Mesothelial cell of epicardium (in vitro differentiated cells): ENCODE measurements at places on chromosomes 1 and 21.

- no peak for DNase-seq
Measured at GRCh38 chr1:161747801-161748200, 1.8 kb upstream of the DUSP12 start.

DNA sequence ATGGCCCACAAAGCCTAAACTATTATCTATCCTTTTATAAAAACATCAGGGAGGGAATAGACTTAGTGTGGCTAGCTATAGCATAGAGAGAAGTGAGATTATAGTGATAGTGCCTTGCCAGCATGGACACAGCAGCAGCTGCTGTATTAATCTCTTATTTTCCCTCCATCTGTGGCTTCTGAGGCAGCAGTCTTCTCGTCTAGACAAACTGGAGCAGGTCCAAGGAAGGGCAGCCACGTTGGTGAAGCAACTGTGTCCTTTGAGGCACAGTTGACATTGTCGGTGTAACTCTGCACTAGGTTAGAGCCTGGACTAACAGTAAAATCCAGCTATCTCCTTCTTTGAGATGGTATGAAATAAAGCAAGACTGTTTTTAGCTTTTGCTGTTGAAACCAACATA is 131.3 kb downstream of the CACHD1 start:
- DNase-seq, result no peak

GRCh38 chr1:230128569-230129285 is 61.7 kb downstream of the GALNT2 start:
- no peak for DNase-seq

DNA sequence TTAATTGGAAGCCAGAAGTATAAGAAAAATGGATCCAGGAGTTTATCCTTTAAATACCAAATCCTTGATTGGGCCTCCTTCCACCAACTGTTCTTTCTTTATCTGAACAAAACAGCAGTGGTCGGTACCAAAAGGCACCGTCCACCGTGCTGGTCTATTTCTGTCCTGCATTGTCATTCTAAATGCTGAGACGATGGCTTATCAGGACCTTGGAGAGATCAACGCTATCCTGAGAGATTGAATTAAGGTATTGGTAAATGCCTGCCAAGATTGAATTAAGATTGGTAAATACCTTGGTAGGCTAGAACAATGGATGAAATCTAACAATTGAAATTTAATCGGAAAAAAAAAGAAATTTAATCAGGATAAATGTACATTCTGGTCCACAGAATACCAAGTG is 73.4 kb upstream of the SOD1 start:
- DNase-seq, result no peak

DNA sequence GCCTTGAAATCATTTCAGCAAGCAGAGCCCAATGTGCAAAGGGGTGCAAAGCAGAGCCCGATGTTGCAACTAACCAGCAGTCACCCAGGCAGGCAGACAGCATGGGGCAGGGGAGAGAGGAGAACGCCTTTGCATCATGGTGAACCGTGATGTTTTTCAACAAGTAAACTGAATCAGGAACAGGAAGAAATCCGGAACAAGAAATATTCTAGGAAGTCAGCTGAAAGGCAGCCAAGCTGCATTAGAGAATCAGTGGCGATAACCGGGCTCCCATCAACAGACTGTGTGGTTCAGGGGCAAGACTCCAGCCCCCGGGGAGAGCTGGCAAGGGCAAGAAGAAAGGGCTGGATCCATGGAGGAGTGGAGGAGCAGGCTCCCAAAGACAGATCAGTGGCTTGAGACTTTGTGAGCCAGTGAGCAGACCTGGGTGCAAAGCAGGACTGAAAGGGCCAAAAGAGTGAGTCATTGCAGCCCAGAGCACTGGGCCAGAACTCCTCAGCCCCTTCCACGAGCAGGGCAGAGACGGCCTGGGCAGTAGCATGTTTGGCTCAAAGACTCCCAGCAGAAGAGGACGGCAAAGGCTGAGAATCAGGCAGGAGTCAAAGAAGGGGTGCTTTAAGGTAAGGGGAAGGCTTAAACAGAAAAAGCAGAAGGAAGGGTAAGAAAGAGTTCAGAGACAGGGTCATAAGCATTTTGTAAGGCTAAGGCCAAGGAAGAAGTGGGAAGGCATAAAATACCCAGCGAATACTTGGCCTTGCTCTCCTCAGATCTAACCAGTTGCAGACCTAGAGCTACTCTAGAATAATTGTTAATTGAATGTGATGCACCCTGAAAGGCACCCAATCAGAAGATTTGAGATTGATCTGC is 155.0 kb downstream of the SETD4 start:
- no peak for DNase-seq
